Pulmonary artery endothelial cell (primary cell): ENCODE measurements at places on chromosomes 4 and X. TPM values are rescaled to one million over a fixed set of nuclear protein-coding genes. Genes with fewer than 3 reads are reported as not detected.

Gene LRBA
- 62.3 and 63.4 TPM in 2 replicates for total RNA-seq

DNA sequence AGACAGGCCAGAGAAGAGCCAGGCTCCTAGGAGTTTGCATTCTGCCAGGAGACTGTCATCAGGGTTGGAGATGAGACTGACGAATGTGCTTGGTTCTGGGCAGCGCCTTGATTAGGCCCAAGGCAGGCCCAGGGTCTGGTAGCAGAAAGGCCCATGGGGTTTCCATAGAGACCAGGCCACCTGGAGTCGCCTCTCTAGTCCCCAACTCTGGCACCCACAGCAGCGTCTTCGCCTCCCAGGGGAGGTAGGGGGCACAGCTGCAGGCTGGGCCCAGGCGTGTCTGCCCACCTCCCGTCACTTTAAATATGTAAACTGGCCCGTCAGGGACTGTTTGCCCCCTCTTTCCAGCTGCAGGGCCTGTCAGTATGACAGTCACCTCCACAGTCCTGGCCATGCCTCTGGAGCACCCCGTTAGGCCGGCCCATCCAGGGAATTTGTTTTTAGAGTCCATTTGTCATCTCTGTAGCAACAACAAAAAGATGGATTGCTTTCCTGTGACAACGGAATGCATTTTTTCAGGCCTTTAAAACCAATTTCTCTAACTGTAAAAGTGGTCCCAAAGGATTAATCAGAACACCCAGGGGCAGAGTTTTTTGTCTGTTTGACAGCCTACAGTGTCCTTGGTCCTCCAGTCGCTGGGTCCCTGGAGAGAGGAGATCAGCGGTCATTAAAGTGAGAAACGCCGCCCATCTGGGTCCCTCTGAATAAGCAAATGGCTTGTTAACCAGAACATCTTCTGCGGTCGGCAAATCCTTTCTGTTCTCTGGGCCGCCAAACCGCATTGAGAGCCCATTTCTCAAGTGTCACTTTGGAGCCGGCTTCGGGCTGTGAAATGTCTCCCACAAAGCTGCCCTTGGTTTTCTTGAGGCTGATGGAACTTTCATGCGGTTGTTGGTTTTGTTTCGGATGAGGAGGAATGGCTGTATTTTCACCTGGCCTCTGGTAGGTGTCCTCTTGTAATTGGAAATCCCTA, 153.0 kb upstream of the PSAPL1 start:
- no peak for DNase-seq

GRCh38 chr4:174869339-174869738, 40.3 kb upstream of the GLRA3 start:
- no peak for DNase-seq

DNA sequence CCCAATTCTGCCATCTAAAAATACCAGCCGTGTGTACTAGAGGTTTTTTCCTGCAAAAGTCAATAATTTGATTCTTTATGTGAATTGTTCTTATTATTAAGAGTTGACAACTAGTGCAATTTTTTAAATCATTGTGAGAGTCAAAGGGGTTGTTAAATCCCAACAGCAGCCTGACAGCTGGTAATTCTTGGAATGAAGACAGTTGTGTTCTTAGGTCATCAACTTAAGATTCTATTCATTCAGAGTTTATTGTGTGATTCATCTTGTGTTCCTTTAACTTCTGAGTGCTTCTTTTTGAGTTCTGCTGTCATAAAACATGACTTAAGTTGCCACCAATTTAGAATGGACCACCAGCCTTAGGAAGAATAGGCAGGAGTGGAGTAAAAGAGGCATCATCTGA, 329.0 kb downstream of the NAF1 start:
- DNase-seq = no peak

- no peak for DNase-seq
These were observed 52.6 kb upstream of the ATP8A1 start for GRCh38 chr4:42709392-42710065.

DNA sequence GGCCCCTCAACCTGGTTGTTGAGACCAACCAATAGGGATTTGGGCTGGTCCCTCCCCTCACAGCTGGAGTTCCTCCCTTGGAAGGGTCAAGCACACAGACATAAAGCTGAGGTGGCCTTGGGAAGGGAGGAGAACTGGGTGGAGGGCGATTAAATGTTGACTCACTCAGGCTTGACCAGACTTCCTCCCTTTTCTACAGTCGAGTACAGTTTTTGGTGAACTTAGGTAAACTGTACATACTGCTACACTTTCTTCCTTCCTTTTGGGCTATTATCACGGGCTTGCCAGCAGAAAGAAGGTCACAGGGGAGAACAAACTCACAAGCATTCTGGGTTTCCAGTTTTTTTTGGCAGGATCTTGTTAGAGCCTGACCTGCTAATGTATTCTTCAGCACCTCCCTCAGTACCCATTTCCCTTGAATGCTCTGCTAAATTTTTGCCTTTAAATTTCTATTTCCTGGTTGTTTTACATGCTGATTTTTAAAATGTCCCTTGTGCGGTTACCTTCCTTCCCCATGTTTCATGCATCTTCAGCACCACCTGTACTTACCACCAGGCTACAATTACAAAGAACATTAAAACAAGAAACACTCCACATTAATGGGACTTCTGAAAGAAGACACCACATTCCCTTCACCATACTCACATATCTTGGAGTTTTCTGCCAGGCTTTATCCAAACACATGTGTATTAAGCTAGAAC, 135.2 kb upstream of the RASGEF1B start:
- DNase-seq = no peak

GRCh38 chr4:41517121-41517520, 20.8 kb upstream of the LIMCH1 start:
- no peak for DNase-seq

DNA sequence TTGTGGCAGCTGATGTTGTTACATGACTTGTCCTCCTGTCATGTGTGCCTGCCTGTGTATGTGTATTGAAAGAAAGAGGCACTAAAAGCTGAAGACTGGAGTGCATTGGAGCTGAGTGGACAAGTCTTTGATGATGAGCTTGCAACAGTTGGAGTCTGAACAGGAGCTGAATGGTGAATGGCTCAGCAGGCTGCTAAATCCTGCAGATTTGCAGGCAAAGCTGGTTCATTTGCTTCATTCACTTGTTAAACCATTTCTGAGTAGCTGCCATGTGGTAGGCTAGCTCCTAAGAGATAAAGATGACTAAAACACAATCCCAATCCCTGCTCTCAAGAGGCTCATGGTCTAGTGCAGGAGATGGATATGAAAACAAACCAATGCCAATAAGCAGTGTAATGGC, 217.3 kb downstream of the CHRDL1 start:
- DNase-seq = no peak

Gene DCHS2
- 0.07 TPM in 1 of 2 replicates, not detected in the other for total RNA-seq

GRCh38 chrX:107766470-107767150, 9.0 kb downstream of the TSC22D3 start:
- DNase-seq = no peak

GRCh38 chrX:134520860-134521390, 61.0 kb downstream of the HPRT1 start:
- no peak for DNase-seq

Gene HPRT1
- 23.5 and 27.5 TPM in 2 replicates for total RNA-seq

Gene GPAT3
- total RNA-seq = 6.1 and 13.9 TPM in 2 replicates

GRCh38 chr4:73090738-73091137, 21.2 kb upstream of the COX18 start:
- DNase-seq = no peak

- no peak for DNase-seq
These were observed 57.7 kb downstream of the IL13RA2 start for GRCh38 chrX:114959729-114960128.

DNA sequence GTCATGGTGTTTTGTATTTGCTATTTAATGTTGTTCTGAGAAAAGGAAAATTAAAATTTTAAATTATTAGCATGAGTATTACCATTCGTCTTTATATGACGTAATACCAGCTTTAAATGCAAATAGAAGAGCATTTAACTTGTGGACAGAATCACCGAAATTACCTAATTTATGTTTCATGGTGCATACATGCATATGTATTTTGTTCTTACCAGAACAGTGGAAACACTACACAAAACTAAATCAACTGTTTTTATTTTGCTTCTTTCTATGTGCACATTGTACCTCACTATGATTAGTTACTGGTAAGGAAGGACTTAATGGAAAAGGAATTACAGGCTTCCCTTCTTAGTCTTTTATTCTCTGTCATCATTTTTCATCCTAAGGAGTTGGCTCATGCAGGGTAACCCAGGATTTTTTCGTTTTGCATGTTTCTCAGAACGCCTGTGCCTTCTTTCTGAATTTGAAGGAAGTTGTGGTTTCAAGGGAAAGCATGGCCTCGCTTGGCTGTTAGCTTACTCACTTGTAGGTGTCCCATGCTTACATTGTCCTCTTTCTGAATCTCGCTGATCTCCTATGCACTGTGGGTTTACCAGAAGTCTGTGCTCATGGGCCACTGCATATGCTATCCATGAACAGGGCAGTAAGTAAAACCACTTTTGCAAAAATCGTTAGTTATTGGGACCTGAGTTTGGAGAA, 300.0 kb upstream of the PUDP start:
- no peak for DNase-seq

Gene HELT
- not detected in 2 replicates for total RNA-seq

- no peak for DNase-seq
These were observed 48.3 kb upstream of the WDR1 start for GRCh38 chr4:10164877-10165283.

DNA sequence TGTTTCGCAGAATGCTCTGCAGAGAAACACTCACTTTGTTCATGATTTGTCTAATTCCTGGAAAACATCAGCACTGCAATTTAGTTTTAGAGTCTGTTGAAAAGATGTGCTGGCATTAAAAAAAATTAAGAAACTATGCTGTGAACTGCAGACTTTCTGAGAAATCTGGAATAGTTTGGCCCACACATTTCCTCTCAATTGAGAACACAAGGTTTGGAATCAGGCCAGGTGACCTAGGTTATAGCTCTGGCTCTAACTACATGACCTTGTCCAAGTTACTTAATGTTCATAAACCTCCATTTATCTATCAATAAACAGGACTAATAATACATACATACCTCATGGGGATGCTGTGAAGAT, 61.4 kb upstream of the ENPEP start:
- DNase-seq = no peak

Gene GIMD1
- total RNA-seq = not detected in 2 replicates

Gene COX7B2
- total RNA-seq = not detected in 2 replicates

Gene PTPN13
- total RNA-seq = 6.3 and 12.8 TPM in 2 replicates

- DNase-seq = no peak
These were observed 42.5 kb downstream of the RBM41 start for GRCh38 chrX:107076158-107076557.

DNA sequence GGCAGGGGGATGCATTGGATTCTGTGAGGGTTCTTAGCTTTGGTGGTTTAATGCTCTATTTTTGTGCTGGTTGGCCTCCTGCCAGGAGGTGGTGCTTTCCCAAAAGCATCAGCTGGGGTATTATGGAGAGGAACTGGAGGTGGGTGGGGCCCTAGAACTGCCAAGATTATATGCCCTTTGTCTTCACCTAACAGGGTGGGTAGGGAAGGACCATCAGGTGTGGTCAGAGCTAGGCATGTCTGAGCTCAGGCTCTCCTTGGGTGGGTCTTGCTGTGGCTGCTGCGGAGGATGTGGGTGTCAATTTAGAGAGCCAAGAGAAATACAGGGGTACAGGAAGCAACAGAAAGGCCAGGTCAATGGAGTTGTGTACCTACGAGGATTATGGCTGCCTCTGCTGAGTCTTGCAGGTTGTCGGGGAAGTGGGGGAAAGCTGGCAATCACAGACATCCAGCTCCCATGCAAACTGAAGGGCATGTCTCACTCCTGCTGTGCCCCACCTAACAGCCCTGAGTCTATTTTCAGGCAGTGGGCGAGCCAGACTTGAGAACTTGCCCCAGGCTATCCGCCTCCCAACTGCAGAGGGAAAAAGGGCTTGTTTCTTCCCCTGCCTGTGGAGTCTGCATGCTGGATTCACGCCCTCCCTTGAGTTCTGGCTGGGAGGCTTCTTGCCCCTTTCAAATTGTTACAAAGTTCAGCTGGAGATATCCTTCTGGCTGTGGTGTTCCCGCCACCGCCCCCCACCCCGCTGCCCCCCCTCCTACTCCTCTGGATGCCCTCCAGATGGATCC, 212.0 kb downstream of the COMMD8 start:
- DNase-seq = no peak
